ENCODE measurements at places on chromosomes 4 and X. TPM values are rescaled to one million over a fixed set of nuclear protein-coding genes. Genes with fewer than 3 reads are reported as not detected.

The IL2RG gene
- 20.8 TPM for total RNA-seq

The PASD1 gene
- not detected for total RNA-seq

The GPRASP1 gene
- total RNA-seq = 5.5 TPM

The HSD17B13 gene
- 1.7 TPM for total RNA-seq

The POU3F4 gene
- not detected for total RNA-seq

The CACNA1F gene
- total RNA-seq = 1.4 TPM

The RHOXF1 gene
- 0.72 TPM for total RNA-seq

The DUSP21 gene
- total RNA-seq = not detected

The ATOH1 gene
- total RNA-seq = not detected

The EXOC1L gene
- total RNA-seq = not detected

The NXF2B gene
- not detected for total RNA-seq

The FRMD7 gene
- not detected for total RNA-seq

The SATL1 gene
- not detected for total RNA-seq

The ODAPH gene
- total RNA-seq = not detected

The CCSER1 gene
- 7.4 TPM for total RNA-seq

The STK32B gene
- total RNA-seq = 2.8 TPM

The TRIM75 gene
- total RNA-seq = not detected

Data from upper lobe of right lung (tissue), 1 donor.